ENCODE measurements at places on chromosomes 6 and 20. TPM values are rescaled to one million over a fixed set of nuclear protein-coding genes. Genes with fewer than 3 reads are reported as not detected.

DNA sequence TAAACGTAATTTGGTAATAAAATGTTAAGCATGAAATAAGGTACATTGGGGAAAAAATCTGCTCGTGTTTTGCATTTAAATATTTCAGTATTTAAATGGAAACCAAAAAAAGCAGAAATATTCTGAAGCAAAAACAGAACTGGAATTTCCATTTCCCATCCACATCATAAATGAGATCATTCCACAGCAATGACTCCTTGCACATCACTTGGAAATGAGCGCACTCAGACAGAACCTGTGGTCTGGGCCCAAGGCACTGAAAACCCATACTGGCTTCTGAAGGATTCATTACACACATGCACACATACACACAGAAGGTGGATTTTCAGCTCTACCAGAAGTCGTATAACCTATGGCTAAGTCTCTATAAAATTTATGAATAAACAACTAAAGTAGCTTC is 174.8 kb downstream of the IBTK start:
- H3K4me1 ChIP-seq = no peaks in the 10 kb centered on the region
- H3K4me3 ChIP-seq = no peak overlapping the region
- no peaks in the 10 kb centered on the region for H3K27me3 ChIP-seq
- no peak for DNase-seq
- H3K36me3 ChIP-seq = no peaks in the 10 kb centered on the region

- no peaks in the 10 kb centered on the region for H3K4me1 ChIP-seq
- no peak for DNase-seq
- no peaks in the 10 kb centered on the region for H3K27me3 ChIP-seq
- no peak overlapping the region for H3K27ac ChIP-seq
Observed at GRCh38 chr6:94350833-94351232, 931.5 kb upstream of the EPHA7 start.

GRCh38 chr6:33061987-33062386 is 11.5 kb downstream of the HLA-DPA1 start:
- H3K27ac ChIP-seq = no peak overlapping the region
- no peak overlapping the region for H3K4me3 ChIP-seq
- no peaks in the 10 kb centered on the region for H3K4me1 ChIP-seq
- no peaks in the 10 kb centered on the region for H3K36me3 ChIP-seq
- H3K27me3 ChIP-seq = no peaks in the 10 kb centered on the region
- no peak for DNase-seq

GRCh38 chr6:98627129-98627775 is 207.1 kb upstream of the POU3F2 start:
- H3K36me3 ChIP-seq = no peaks in the 10 kb centered on the region
- no peak overlapping the region for H3K27ac ChIP-seq
- no peak overlapping the region for H3K4me3 ChIP-seq
- DNase-seq = no peak

The PHF10 gene
- 106 TPM for total RNA-seq

The TSPO2 gene
- total RNA-seq = not detected

DNA sequence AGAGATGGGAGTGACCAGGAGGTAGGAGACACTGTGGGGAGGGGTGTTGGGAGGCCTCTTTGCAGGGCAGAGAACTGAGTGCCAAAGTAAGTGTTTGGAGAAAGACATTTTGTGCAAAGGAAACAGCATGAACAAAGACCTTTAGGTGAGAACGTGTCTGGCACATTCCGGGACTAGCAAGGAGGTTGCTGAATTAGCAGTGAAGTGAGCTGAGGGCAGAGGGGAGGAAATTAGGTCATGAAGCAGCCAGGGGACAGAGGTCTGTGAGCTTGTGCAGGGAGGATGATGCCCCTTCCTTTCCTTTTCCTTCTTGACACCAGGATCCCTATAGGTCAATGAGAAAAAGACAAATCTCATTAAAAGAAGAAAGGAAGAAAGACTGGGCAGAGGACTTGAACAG is 21.4 kb upstream of the AHCY start:
- no peaks in the 10 kb centered on the region for H3K4me1 ChIP-seq
- no peak overlapping the region for H3K4me3 ChIP-seq
- no peaks in the 10 kb centered on the region for H3K27me3 ChIP-seq
- no peak overlapping the region for H3K27ac ChIP-seq

The ZBP1 gene
- total RNA-seq = 25.2 TPM

- no peaks in the 10 kb centered on the region for H3K27me3 ChIP-seq
- no peak overlapping the region for H3K4me3 ChIP-seq
- DNase-seq = no peak
Observed at GRCh38 chr20:50320005-50320900, 129.6 kb downstream of the CEBPB start.

The LAMP5 gene
- not detected for total RNA-seq

The IP6K3 gene
- total RNA-seq = not detected

The SRSF3 gene
- 337 TPM for total RNA-seq
